ENCODE measurements at places on chromosomes 16 and 17.

DNA sequence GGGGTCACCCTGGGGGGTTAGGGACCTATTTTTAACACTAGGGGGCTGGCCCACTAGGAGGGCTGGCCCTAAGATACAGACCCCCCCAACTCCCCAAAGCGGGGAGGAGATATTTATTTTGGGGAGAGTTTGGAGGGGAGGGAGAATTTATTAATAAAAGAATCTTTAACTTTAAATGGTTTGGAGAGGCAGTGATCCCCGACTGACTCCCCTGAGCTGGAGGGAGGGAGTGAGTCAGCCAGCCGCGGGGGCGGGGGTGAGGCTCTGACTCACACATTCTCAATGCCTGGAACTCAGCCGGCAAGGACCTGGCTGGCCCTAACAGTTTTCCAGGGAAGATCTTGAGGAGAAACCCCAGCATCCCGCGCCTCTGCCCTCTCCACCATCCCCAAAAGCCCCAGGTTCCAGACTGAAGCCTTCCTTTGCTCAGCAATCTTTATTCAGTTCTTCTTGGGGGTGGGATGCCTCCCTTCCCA is 1.5 kb downstream of the HCFC1R1 start:
- DNase-seq: peak; percentile 61

DNA sequence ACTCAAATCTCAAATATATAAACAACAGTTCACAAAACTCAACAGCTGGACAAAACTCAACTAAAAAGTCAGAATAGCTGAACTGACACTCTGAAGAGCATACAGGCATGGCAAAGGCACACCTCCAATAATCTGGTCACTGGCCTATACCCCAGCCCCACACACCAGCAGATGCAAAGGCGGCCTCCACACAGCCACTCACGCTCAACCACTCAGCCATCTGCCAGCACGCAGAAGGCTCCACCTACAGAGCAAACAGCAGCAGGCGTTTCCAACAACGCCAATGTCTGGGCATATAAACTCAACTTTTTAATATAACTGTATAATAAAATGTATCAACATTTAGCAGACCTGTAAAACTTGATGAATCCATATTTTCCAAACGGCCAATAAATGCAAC is 17.2 kb downstream of the USP7 start:
- DNase-seq: no peak

DNA sequence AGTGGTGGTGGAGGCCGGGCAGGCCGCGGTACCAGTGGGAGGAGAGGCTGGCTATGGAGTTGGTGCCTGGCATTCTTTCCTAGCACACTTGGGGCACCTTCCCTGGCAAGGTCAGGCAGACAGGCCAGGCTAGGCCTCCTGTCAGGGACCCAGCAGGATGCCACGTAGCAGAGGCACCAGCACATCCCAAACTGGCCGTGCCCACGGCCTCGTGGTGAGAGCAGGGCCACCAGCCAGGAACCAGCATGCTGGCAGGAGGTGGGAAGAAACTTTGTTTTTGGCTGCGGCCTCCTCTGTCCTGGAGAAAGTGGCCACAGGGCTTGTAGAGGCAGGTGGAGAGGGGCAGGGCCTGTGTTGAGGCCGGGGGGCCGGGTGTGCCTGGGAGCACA is 57.6 kb upstream of the CBFA2T3 start:
- DNase-seq: no peak

DNA sequence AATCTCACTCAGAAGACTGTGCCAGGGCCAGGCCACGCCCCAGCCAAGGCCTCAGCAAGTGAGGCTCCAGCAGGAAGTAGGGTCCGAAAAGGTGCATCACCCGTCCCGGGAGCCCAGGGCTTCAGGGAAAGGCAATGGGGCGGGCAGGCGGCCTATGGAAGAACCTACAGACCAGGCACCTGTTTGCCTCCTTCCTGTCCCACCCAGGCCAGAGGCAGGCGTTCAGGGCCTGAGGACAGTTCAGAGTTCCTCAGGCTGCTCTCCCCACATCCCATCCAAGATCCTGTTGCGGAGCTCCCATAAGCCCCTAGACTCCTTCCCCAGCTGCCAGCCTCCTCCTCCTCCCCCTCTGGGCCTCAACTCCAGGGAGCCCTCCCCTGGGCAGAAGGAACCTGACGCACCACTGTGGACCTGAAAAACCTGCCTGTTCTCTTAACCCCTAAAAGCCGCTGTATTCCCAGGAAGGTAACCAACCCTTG is 2.3 kb downstream of the CLUH start:
- no peak for DNase-seq

DNA sequence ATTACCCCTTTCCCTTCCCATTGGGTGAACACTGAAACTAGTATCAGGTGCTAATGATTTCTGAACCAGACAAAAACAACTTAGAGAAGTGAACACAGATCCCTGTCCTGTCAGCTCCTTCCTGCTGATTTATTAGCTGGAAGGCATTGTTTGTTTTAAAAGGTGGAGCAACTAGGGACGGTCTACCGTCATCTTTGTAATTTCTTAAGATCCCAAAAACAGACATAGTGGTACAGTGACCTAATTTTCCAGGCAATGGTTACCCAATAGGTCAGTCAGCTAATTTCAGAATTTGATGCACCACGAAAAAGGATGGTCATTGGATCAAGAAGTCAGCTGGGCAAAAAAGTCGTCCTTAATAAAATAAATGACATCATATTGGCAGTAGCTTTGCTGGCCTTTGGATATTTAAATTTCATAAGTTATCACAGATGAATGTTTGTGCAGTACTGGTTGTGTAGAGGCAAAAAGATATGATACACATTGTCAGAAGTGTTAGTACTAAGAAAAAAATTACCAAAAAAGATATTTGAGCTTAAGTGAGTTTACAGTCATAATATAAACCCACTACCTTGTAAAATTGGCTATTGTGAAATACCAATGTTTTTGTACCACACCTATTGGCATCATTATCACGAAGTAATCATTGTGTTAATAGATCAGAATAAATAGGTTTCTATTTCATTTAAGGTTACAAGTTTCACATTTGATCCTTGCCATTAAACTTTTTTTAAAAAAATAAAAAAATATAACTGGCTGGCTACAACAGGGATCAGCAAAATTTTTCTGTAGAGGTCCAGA is 27.2 kb upstream of the KCNJ16 start:
- DNase-seq: no peak

GRCh38 chr17:81917565-81918332 is at the start of gene SIRT7:
Gene SIRT7 (minus strand): TSS chr17:81918176. CDS start chr17:81918131, 45 bp downstream.
- DNase-seq: peak; percentile 63

DNA sequence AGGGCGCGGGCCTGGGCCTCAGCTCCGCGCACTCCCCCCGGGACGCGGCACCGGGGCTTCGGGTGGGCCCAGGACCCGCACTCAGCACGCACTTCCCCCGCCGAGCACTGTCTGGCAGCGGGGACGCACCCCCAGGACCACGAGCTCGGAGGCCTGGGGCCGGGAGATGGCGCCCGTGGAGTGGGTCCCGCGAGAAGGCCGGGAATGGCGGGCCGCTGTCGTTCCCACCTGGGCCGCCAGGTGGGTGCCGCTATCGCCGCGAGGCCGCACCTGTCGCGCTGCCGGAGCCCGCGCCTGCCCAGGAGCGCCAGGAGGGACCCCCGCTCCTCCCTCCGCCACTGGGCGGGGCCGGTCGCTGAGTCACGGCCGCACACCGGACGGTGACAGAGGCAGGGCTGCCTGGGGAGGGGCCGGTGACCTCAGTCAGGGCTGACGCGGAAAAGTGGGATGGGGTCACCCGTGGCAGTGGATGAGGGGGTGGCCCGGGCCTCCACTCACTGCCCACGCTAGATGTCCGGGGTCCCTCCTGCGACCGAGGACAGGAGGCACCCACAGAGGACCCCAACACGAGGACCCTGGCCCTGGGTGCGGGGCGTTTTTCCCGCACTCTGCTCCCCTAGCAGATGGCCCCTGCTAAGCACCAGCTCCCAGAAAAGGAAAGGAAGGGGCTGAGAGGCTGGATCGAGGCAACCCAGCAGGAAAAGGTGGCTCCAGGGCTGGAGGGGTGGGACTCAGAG is 6.9 kb upstream of the ACTG1 start:
- no peak for DNase-seq

- no peak for DNase-seq
Measured at GRCh38 chr16:50718061-50718760, 23.7 kb upstream of the CYLD start.

DNA sequence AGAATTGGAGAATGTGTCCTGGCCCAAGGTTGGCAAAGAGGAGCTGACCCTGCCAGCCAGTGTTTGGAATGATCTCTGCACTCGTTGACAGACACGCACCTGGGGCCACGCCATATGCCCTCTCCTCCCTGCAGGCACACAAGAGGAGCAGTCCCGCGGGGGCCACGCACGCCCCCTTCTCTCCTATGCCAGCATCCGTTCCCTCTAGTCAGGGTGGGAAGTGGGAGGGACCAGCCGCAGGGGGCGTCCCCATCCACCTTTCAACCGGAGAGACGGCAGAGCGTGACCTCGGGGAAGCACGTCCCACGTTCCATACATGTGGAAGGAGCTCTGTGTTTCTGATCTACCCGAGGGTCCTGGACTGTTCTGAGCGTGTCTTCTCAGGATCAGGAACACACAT is 86.9 kb upstream of the ZNF750 start:
- no peak for DNase-seq

DNA sequence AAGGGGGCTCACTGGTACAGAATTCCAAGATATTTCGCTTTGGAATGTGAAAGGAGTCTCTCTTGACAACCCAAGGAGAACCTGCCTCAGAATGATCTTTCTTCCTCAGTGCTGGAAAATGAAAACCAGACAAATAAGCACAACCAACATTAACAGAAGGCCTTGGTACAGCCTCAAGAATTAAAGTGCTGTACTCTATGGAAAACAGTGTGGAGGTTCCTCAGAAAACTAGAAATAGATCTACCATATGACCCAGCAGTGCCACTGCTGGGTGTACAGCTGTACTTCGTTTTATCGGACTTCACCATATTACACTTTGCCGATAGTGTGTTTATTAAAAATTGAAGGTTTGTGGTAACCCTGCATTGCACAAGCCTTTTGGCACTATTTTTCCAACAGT is 25.2 kb downstream of the HLF start:
- DNase-seq: no peak

DNA sequence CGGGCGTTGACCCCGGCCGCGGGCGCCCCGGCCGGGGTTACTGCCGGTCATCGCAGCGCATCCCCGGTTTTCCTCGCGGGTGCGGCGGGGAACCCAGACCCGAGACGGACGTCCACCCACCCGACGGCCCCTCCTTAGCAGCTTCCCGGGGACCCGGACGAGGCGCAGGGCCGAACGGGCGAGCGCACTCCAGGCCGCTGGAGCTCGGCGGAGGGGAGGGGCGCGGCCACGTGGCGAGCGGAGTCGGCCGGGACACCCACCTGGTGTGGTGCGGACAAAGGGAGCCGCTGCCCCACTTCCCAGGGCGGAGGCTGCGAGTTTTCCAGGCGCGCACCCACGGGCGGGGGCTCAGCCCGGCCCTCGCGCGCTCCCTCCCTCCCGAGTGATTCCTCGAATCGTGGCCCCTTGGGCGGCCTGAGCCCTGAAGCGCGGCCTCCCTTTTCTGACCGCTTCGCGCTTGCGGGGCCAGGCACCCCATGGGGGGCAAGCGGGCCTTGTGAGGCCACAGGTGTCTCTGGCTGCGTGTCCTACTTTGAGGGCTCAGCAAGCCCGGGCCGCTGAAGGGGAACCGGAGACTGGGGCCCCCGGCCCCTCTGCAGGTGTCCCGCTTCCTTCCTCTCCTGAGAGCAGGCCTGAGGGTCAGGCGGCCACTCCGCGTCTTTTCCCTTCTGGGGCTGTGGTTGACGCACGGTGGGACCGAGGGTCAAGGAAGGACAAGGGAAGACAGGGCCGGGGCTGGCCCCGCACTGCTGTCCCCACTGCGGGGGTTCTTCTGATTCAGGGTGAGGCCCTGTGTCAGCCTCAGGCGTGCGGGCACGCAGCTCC is 1.1 kb upstream of the FASN start:
- DNase-seq: no peak

DNA sequence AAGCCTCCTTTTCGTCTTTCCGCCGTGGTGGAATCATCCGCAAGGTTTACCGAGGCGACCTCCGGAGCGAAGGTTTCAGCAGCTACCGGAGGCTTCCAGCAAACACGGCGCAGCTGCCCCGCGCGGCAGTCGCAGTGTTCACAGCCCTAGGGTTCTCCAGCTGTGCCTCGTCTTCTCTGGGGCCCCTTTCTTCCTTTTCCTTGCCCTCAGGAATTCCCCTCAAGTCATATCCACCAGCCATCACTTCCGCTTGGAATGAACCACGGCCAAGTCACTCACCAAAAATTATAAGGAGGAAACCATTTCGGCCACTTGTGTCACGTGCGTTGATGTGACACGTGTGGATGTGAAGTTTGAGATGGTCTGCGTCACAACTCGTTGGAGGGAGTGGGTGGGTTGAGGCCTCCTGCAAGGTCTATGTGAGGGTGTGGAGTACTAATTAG is 636 bp upstream of the ERN1 start:
- DNase-seq: no peak

GRCh38 chr17:42904110-42904469 is 3.5 kb downstream of the G6PC1 start:
- DNase-seq: no peak

- DNase-seq: no peak
Measured at GRCh38 chr17:9158544-9159452, 137.5 kb downstream of the NTN1 start.

GRCh38 chr17:80761110-80761871 is 216.7 kb downstream of the RPTOR start:
- no peak for DNase-seq

- no peak for DNase-seq
Measured at GRCh38 chr17:70368011-70368410, 198.7 kb downstream of the KCNJ2 start.

DNA sequence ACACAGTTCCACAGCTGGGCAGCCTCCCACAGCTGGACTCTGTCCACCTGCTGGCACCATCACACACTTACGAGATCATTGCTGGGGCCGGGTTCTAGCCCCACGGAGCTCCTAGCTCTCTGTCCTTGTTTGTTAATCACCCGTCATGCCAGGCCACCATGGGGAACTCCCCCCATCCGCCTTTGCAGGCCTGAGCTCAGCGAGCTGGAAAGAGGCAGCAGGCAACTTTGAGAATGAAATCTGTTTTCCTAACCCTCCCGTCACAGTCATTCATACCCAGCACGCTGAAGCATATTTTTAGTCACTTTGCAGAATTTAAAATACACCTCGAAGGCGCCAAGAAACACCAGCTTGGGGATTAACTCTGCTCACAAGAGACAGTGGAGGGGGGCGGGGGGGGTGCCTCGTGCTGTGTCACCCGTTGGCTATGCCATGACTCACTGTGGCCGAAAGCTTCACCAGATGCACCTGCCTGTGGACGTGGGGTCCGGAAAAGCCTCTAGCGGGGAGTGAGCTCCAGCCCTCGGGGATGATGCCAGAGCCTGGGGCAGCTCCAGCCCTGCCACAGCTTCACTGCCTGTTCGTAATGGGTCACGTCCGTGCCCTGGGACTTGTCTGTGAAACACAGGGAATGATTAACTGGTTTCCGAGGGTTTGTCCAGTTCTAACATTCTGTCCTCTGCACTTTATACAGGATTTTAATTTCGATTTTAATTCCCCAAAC is 1.4 kb upstream of the SPNS2 start:
- DNase-seq: no peak

DNA sequence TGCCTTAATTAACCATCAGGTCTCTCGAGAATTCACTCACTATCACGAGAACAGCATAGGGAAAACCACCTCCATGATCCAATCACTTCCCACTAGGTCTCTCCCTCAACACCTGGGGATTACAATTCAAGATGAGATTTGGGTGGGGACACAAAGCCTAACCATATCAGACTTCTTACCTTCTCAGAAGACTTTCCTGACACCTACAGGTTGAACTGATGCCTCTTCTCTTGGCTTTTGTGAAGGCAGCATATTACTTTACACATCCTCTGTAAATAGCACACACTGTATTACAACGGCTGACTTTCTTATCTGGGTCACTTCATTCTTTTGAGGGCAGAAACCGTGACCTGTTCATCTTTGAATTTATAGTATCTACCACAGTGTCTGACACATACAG is 23.6 kb downstream of the BMERB1 start:
- no peak for DNase-seq

GRCh38 chr17:75721463-75722011 is 278 bp downstream of the ITGB4 start:
- no peak for DNase-seq

Data from stimulated activated CD8-positive, alpha-beta memory T cell treated with anti-CD3 and anti-CD28 coated beads, Interleukin-15, amount 100 ng/mL, for 24 hours (primary cell).